ENCODE measurements at places on chromosomes 5 and 9.

DNA sequence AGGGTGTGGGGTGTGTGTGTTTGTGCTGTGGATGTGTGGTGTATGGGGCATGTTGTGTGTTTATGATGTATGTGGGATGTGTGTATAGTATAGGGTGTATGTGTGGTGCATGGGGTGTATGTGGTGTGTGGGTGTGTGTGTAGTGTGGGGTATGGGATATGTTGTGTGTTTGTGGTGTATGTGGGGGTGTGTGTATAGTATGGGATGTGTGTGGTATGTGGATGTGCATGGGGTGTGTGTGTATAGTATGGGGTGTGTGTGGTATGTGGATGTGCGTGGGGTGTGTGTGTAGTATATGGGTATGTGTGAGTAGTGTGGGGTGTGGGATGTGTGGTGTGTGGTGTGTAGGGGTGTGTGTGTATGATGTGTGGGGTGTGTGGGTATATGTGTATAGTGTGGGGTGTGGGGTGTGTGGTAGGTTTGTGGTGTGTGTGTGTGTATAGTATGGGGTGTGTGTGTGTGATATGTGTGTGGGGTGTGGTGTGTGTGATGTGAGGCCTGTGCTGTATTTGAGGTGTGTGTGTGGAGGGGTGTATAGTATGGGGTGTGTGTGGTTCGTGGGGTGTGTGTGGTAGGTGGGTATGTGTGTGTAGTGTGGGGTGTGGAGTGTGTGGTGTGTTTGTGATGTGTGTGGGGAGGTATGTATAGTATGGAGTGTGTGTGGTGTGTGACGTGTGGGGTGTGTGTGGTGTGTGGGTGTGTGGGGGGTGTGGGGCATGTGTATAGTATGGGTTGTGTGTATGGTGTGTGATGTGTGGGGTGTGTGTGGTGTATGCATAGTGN, 10.5 kb downstream of the ECSCR start:
- no peak for DNase-seq

DNA sequence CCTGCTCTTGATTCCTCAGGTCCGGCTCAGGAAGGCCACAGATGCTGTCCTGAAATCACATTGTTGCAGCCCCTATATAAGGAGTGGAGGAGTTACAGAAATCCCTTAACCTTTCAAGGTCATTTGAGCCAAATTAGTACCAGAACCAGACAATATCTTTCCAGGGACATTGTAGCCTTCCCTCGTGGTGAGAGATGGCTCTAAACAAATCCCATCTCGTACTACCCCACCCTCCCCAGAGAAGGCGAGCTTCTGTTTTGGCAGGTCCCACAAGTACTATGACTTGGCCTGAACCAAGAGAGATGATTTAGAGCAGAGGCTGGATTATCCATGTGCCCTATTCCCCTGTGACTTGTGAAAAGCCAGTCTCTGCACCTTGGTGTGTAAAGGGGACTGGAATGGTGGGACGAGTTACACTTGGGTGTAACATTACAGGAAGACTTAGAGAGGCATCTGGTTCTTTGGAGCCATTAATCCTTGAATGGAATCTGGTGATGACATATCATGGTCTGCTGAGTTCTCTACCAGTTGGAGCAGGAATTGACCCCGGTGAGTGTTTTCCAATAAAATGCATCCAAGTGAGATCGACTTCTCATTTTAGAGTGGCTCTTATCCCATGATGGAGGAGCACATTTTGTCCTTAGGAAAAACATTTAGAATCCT, at the start of gene FAM240B:
Gene FAM240B, minus strand, starts transcription at position 51 of the 663 bp plus-strand sequence. CDS start 16,134 bp downstream, outside the sequence.
- DNase-seq, result no peak

- DNase-seq, result no peak
These were observed 12.4 kb upstream of the NFIB start for GRCh38 chr9:14326264-14326826.

DNA sequence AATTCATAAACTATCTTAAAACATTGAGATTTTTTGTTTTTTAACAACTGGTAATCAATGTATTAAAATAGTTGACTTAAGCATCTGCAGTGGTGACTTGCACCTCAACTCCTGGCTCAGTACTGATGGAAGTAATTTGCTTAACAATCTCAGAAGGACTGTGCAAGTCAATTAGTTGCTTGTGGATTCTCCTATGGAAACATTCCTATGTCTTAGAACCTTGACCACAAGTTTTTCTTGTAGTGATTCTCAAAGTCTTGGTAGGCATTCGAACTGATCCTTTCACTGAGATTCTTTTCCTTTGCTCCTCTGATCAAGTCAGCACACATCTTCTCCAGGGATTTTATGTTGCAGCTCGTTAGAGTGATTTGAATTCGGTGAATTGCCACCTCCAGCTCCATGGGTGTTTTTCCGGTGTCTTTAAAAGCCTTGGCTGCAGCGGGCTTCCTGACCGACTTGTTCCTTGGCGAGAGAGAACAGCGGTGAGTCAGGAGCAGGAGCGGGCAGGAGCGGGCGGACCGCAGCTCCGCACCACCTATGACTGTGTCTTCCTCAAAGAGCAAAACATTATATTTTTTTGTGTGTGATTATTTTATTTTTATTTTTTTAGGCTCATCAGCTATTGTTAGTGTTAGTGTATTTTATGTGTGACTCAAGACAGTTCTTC, 21.1 kb downstream of the HMGXB3 start:
- DNase-seq, result no peak

GRCh38 chr5:66830636-66831035, 234.4 kb downstream of the MAST4 start:
- no peak for DNase-seq

- DNase-seq, result no peak
These were observed 41.8 kb downstream of the CAMK2A start for GRCh38 chr5:150247726-150248125.

- DNase-seq, result no peak
These were observed 357.8 kb upstream of the CCNG1 start for GRCh38 chr5:163079618-163080017.

DNA sequence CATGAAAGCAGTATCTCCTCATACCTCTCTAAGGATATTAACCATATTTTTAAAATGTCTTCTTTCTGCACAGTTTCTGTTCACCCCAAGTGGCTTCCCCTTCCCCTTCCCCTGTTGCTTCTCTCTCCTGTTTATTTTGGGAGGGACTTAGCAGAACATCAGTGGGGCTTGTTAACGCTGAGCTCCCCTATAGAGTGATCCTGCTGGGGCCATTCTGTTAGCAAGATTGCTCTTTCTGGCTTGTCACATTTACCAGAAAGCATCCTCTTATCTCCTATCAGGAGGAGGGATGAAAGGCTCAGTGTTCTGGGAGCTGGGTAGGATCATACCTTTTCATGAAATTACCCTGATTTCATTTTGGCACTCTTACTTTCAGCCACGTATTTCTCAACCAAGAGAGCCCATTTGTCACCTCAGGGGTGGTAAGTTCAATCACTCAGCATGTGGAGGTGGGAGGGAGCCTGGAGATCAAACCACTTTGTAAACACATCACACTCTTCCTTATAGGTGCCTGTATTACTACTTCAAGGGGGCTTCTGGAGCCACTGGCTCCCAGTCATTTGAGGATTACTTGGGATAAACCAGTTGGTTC, 16.7 kb downstream of the NXNL2 start:
- no peak for DNase-seq

- no peak for DNase-seq
These were observed 150.7 kb upstream of the RASA1 start for GRCh38 chr5:87116825-87117512.

DNA sequence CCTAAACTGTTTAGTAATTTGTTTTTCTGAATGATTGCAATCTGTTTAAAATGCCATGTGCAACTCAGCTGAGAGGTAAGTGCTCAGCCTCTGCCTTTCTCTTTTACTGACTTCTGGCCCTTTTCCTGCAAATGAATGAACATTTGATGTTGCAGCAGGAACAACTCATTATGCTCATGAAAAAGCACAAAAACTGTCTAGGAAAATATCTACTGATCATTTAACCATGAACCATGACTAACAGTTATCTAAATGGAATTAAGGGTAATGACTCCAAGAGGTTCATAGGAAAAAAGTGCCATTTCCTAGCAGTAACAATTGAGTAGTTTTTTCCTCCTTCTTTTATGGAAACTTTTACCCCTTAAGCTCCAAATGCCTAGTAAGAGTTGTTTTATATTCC, 70.6 kb upstream of the ANKH start:
- no peak for DNase-seq

DNA sequence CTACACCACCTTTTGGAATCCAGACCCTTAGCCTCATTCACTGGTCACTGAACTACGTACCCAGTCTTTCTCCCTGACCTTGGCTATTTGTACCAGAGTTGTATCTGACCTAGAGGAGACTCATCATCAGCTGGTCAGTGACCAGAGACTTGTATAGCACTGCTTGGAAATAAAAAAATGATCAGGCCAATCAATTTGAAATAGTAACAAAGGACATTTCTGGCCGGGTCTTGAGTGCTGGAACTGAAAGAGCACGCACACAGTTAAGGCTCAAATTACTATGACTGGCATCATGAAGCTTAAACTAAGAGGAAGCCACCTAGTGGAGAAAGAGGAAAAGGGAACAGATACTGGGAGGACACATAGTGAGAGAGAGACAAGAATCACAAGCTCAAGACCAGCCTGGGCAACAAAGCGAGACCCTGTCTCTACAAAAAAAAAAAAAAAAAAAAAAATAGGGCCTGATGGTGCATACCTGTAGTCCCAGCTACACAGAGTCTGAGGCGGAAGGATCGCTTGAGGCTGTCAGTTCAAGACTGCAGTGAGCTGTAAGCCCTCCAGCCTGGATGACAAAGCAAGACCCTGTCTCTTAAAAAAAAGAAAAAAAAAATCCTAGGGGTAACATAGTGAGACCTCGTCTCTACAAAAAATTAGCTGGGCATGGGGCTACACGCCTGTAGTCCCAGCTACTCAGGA, 12.8 kb upstream of the SRP19 start:
- peak; percentile 75 for DNase-seq

GRCh38 chr9:131667576-131667975, 72.3 kb downstream of the RAPGEF1 start:
- DNase-seq, result peak; percentile 78

DNA sequence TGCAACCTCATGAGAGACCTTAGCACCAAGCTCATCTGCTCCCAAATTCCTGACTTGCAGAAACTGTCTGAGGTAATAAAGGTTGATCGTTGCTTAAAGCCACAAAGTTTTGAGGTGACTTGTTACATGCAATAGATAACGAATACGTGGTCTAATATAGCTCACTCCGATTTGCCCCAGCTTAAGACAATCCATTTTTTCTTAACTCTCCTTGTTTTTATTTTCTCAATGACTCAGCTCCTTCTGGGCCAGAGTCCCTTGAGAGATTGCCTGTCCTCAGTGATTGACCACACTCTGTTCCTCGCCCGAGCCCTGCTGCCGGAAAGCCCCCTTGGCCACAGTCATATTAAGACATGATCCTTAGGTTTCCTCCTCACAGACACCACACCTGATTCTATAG, 63.7 kb upstream of the FANCC start:
- DNase-seq, result no peak

DNA sequence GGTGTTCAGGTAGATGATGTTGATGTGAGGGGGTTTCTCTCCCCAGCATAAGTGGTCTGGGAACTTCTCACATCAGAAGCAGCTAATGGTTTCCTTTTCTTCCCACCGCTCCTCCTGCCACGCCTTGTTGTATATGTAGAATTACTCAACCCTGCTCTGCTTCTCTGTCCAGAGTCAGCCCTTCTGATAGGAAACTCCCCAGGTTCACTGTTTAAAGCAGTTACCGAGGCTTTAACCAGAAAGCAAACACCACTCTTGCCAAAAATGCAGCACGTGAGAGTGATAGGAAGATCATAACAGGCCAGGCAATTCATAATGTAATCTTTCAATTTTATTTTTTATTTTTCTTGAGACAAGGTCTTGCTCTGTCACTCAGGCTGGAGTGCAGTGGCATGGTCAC, 10.5 kb upstream of the TMEM252 start:
- no peak for DNase-seq

DNA sequence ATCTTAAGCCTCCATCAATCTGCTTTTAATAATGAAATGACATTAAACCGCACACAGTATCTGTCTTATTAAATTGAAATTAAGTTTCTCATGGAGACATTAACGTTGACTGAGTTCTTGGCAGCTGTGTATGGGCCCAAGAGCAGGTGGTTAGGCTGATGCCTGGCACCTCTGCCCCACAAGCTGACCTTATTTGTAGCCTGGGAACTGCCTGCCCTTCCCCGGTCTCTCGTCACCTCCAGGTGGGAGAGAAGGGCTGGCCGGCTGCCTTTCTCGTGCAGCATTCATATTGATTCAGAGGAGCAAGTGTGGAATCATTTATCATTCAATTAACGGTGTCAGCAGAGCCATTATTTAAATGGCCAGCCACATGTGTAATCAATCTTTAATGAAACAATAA, 53.0 kb upstream of the FCN1 start:
- no peak for DNase-seq

DNA sequence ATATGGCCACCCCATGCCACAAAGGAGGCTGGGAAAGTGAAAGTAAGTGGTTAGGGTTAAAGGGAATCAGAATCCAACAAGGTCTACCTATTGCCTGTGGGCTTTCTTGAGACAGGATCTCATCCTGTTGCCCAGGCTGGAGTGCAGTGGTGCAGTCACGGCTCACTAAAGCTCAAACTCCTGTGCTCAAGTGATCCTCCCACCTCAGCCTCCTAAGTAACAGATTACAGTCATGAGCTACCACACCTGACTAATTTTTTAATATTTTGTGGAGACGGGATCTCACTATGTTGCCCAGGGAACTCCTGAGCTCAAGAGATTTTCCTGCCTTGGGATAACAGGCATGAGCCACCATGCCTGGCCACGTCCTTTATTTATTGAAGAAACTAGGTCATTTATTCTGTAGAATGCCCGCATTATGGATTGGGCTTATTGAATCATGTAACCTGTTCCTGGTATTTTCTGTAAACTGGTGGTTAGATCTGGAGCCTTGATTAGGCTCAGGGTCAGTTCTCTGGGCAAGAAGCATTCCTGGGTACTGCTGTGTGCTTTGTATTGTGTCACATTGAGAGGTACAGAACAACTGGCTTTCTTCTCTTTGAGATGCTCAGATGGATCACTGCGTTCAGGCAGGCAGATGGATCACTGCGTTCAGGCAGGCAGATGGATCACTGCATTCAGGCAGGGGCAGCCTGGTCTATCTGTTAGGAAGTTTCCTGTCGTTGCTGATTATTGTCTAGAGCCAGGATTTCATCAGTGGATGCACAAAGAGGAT, 41.6 kb downstream of the ERGIC1 start:
- no peak for DNase-seq

GRCh38 chr9:113178087-113178486, 27.3 kb downstream of the SLC31A2 start:
- DNase-seq, result no peak

DNA sequence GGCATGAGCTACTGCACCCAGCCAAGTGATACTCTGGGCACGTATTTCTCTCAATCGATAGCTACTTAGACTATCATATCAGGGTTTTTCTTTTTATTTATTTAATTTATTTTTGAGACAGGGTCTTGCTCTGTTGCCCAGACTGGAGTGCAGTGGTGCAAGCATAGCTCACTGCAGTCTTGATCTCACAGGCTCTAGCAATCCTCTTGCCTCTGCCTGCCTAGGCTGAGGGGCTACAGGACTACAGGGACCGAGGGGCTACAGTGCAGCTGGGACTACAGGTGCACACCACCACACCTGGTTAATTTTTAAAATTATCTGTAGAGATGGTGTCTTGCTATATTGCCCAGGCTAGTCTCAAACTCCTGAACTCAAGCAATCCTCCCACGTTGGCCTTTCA, 20.3 kb upstream of the ANKHD1 start:
- DNase-seq, result no peak

All from CD4-positive, CD25-positive, alpha-beta regulatory T cell (primary cell).